Naive thymus-derived CD4-positive, alpha-beta T cell (primary cell): ENCODE measurements at places on chromosomes 12 and 14. TPM values are rescaled to one million over a fixed set of nuclear protein-coding genes. Genes with fewer than 3 reads are reported as not detected.

SBNO1 gene
- polyA plus RNA-seq: 34.0 TPM

SIX6 gene
- not detected for polyA plus RNA-seq

ZNF891 gene
- polyA plus RNA-seq: 0.56 TPM

TSPAN8 gene
- polyA plus RNA-seq: not detected

VIPAS39 gene
- polyA plus RNA-seq: 10.5 TPM

SERPINA10 gene
- not detected for polyA plus RNA-seq

RTL1 gene
- polyA plus RNA-seq: not detected

IRAK3 gene
- not detected for polyA plus RNA-seq

RERG gene
- polyA plus RNA-seq: not detected

KCNJ8 gene
- not detected for polyA plus RNA-seq

FOXN4 gene
- polyA plus RNA-seq: not detected

ANG gene
- not detected for polyA plus RNA-seq

GLIPR1L1 gene
- not detected for polyA plus RNA-seq

LRFN5 gene
- polyA plus RNA-seq: not detected

MOAP1 gene
- polyA plus RNA-seq: 80.8 TPM

SLC35E3 gene
- 4.8 TPM for polyA plus RNA-seq
